Activated CD4-positive, alpha-beta T cell treated with anti-CD3 and anti-CD28 coated beads, Interleukin-2, amount 50 U/mL, for 24 hours (primary cell): ENCODE measurements at places on chromosomes 6 and 20.

DNA sequence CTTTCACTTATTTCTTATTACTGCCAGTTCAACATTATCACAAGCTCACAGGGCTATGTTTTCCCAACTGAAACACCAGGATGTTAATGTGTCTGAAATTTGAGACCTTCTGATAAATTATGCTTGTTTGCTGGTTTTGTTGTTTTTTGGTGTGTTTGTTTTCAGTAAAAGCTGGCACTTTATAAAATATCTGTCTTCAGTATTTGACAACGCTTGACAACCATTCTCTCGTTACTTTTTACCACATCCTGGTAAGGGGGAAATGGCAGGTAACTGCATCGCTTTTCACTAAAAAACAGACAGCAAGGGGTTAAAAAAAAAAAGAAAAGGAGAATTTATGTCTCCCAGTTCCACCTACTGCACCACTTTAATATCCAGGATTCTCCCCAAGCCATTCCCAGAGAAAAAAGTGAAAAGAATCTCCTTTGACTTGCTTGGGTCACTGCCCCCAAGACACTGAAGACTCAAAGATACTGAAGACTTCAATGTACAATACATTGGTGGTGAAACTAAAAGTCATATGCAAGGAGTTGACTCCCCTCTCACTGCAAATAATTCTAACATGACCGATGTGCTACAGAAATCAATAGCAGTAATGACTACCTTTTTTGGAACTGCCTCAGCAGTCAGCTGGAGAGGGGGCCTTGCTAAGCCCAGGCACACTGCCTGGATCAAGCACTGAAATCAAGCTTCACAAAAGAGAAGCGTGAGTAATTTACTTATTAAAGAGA lies 88.9 kb downstream of the HIVEP2 start:
- no peak for DNase-seq

DNA sequence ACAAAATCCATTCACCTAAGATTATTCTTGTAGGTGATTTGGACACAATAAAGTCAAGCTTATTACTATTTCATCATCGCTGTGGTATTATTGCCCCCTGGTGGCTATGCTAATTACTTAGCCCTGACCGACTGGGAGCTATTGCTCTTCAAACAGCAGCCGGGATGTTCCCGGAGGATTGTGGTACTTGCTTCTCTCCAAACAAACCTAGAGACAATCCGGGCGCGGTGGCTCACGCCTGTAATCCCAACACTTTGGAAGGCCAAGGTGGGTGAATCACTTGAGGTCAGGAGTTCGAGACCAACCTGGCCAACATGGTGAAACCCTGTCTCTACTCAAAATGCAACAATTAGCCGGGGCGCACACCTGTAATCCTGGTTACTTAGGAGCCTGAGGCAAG lies 15.4 kb upstream of the STMND1 start:
- no peak for DNase-seq

DNA sequence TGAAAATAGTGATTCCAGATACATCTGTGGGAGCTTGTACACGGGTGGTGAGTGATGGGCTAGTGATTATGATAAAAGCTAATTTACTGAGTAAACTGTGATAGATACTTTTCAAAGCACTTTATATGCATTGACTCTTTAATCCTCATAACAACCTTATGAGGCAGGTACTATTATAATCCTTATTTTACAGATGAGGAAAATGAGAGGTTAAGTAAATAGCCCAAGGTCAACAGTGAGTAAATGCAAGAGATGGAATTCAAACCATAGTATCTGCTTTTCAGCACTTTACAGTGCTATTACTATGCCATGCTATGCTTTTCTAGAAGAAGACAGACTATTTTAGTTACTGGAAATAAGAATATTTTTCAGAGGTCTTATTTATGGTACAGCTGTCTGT lies 320.9 kb upstream of the CITED2 start:
- DNase-seq: no peak

DNA sequence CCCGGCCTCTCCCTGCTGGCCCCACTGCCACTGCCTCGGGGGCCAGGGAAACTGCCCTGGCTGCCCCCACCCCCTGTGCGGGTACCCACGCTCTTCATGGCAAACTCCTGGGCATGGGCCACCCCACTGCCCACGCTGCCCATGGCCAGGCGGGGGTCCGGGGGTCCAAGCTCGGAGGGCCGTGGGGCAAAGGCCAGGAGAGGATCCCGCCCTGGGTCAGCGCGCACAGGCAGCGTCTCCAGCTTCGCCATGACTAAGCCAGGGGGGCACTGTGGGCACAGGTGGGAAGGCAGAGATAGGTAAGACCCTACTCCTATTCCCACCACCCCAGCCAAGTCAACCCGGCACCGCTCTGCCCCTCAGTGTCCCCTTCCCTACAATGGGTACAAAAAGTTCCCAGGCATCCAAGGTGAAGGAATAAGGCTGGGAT lies 6.4 kb downstream of the LZTS3 start:
- DNase-seq: no peak

DNA sequence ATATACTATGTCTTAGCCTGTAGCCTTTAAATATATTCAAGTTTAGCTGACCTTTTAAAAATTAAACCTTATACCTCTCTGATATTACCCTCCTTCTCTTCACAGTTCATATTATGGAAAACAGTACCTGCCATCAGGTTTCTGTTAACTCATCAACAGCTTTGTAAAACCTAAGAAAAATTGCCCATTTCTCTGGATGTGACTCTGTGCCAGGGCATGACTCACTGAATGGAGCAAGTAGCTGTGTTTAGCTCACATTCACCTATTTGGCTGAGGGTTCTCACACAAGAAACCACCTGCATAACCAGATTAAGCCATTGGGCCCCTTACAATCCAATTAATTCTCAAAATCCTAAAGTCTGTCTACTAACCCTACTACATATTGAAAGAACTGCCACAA lies 678.8 kb upstream of the MARCKS start:
- DNase-seq: no peak

- peak; percentile 2 for DNase-seq
Measured at GRCh38 chr6:107115695-107116327, 496 bp upstream of the BEND3 start.

- no peak for DNase-seq
Measured at GRCh38 chr6:16181439-16182297, 52.8 kb downstream of the MYLIP start.

- DNase-seq: no peak
Measured at GRCh38 chr6:4759997-4760396, 16.2 kb upstream of the CDYL start.

DNA sequence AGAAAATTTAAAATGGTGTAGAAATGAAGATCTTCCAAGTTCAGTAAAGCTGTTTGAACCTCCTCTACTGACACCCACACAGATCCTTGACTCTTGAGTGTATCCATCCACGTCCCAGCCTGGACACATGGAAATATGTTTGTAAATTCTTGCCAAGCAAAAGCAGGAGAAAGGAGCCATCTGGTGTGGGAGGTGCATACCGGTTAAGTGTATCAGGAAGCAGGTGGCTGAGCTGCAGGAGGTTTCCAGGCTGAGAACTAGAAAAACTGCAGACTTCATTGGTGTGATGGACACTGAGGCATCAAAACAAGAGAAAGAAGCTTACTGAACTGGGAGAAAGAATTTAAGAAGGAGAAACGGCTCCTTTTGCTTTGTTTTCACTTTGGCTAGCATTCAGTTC lies 229.9 kb upstream of the GRIK2 start:
- DNase-seq: no peak

GRCh38 chr6:147751232-147751631 lies 242.7 kb downstream of the SAMD5 start:
- no peak for DNase-seq

- no peak for DNase-seq
Measured at GRCh38 chr6:38867726-38868125, 152.6 kb downstream of the DNAH8 start.

DNA sequence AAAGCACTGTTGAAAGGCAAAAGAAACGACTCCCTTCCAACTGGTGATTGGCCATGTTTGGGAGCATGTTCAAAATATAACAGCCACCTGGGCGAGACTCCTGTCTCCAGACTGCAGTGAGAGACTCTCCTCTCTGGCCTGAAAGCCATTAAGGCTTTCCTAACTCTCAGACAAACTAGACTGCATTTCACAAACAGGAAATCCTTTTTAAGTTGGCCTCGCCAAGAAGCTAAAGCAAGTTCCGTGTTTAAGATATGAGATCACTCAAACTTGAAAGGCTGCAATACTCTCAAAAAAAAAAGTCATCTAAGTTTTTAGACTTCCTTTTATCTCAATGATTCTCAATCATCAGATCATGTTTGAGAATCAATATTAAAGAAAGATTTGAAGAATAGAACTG lies 117.0 kb downstream of the TFAP2A start:
- no peak for DNase-seq

DNA sequence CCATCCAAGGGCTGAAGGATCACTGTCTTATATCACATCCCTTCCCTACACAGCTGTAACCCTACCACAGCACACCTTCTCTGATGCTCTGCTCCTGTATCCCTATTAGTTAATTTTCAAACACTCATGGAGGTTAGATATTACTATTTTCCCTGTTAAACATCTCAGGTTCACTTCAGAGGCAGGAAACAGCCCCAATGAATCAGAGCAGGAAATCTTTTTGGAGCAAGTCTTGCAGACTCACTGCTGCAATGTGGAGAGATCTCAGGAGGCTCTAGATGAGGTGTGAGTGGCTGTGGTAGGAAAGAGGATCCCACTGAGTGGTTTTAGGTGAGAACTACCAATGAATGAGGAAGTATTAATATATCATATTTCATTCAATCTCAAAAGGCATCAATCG lies 19.7 kb upstream of the HTR1B start:
- no peak for DNase-seq

- no peak for DNase-seq
Measured at GRCh38 chr6:54771968-54772367, 74.6 kb upstream of the FAM83B start.

DNA sequence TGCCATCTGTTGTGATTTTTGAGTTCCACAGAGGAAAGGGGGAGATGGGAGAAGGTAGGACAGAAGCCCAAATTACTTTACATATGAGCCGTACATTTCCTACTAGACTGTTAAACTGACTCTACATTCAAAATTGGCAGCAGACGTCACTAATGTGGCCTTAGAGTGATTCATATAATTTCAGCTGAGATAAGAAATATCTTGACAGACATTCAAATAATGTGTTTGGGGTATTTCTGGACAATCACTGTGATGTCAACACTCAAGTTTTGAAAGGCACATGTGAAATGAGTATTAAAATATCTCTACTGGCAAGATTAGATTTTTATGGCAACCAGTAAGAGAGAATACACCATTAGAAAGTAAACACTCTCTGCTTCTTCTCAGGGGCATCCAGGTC lies 104.0 kb downstream of the MTFR2 start:
- no peak for DNase-seq

DNA sequence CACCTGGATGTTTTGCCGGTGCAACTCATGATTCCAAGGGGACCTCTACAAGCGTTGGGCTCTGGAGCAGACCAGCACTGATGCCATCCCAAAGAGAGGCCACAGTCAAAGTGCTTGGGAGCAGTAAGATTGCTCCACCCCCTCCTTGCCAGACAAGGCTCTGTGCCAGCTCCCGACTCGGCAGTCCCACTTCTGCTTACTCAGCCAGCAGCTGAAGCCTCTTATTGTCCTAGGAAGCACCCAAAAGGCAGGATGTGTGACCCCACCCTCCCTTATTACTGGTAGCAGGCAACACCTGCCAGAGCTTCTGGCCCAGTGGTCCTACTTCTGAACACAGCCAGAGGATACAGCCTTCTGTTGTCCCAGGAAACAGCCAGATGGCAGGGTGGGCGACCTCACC lies 614.2 kb downstream of the TENT5A start:
- no peak for DNase-seq

DNA sequence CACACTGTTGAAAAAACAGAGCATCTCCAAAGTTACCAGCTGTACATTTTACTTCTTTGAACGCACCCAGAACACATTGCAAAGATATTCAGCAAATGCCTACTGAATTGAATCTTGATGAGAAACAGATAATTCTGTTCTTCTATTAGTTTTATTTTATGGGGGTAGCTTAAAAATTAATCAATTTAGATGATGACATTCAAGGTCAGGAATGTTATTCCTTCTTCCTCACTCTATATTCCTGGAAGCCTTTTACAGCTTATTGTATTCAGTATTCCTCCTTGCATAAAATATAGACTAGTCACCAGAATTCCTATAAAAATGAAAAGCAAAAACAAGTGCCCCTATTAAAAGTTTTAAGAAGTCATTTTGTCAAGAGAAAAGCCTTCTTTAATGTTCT lies 21.4 kb upstream of the GMDS start:
- DNase-seq: no peak

- no peak for DNase-seq
Measured at GRCh38 chr20:3847429-3847940, 851 bp downstream of the MAVS start.

- no peak for DNase-seq
Measured at GRCh38 chr6:15498640-15499039, 164.2 kb downstream of the DTNBP1 start.

GRCh38 chr6:79610306-79611009 lies 20.7 kb upstream of the SH3BGRL2 start:
- DNase-seq: no peak

GRCh38 chr6:157168471-157168870 lies 154.8 kb downstream of the TMEM242 start:
- DNase-seq: no peak

DNA sequence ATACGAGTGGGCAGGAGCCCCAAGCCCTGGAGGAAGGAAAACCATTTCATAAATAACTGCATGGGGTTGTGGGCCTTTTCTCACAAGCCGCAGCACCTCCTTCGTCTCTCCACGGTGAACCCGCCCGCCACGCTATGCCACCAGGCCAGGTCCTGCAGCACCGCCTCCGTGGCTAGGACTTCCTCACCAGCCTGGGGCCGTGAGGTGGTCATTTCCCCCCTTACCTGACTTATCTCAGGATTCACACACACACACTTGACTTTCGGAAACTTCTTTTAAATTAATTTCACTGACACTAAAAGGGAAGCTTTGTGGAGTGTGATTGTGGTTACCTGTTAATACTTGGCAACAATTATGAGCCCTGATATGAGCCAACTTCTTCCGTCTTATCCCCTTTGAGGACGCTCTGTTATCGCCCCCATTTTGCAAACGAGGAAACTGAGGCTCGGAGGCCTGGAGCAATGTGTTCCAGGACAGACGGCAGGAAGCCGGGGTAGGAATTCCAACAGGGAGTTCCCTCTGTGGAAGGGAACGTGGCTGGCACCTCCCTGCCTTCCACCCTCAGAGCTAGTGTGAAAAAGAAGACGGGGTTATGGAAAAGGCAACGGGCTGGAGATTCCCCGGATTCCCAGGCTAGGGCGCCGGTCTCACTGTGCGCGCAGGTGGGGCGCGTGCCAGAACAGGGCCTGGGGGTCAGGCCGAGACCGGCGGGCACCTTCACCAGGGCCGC lies 817 bp upstream of the SLCO4A1 start:
- DNase-seq: no peak

GRCh38 chr6:90005048-90005827 lies 111.0 kb downstream of the GJA10 start:
- no peak for DNase-seq
